Neuronal stem cell (in vitro differentiated cells): ENCODE measurements at places on chromosomes 1 and 21.

DNA sequence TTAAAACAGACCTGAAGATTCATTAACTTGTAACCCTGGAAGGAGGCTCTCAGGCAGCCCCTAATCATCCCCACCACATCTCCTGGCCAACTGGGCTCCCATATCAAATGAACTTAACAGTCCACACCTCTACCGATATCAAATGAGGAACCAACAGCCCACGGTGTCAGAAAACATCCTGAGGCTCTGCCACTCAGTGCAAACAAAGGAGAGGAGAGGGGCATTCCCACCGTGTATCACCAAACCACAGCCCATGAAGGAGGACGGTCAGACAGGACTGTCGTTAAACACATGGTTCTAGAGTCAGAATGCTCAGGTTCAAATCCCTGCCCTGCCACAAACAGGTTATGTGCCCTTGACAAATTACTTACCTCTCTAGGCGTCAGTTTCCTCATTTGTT is 52.5 kb downstream of the ERI3 start:
- H3K4me3 ChIP-seq = no peak overlapping the region
- H3K36me3 ChIP-seq = peaks cover 29% of the 10 kb centered on the region
- H3K27ac ChIP-seq = no peak overlapping the region
- H3K4me1 ChIP-seq = peaks cover 2% of the 10 kb centered on the region
- H3K27me3 ChIP-seq = no peaks in the 10 kb centered on the region

DNA sequence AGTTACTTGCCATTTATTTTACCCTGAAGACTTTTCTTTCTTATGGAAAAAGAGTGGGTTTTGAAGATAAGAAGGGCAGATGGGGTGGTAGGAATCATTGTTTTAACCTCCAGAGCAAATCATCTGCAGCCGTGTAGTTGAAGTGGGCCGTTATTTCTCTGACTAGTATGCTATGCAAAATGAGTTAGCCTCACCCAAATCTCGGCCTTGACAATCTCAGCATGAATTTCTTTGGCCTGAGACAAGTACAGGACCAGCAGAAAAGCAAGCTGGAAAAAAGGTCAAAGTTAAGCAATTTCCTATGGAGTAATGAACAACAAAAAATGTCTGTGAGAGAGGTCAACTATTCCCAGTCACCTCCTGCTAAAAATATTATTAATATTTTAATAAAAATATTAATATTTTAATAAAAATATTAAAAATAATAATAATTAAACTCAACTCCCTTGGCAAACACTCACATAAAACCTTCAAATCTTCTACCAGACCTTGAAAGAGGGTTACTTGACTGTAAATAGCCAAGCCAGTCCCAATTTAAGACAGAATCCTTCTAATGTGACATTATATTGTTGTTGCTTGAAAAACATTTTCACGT is 6.8 kb upstream of the TEKT2 start:
- H3K27me3 ChIP-seq = no peaks in the 10 kb centered on the region
- no peaks in the 10 kb centered on the region for H3K4me1 ChIP-seq
- H3K4me3 ChIP-seq = no peak overlapping the region
- no peak for DNase-seq
- no peaks in the 10 kb centered on the region for H3K36me3 ChIP-seq

- no peaks in the 10 kb centered on the region for H3K27me3 ChIP-seq
- H3K36me3 ChIP-seq = peaks cover 50% of the 10 kb centered on the region
- DNase-seq = no peak
- H3K4me1 ChIP-seq = no peaks in the 10 kb centered on the region
These were observed 21.7 kb upstream of the LSS start for GRCh38 chr21:46250146-46250725.

DNA sequence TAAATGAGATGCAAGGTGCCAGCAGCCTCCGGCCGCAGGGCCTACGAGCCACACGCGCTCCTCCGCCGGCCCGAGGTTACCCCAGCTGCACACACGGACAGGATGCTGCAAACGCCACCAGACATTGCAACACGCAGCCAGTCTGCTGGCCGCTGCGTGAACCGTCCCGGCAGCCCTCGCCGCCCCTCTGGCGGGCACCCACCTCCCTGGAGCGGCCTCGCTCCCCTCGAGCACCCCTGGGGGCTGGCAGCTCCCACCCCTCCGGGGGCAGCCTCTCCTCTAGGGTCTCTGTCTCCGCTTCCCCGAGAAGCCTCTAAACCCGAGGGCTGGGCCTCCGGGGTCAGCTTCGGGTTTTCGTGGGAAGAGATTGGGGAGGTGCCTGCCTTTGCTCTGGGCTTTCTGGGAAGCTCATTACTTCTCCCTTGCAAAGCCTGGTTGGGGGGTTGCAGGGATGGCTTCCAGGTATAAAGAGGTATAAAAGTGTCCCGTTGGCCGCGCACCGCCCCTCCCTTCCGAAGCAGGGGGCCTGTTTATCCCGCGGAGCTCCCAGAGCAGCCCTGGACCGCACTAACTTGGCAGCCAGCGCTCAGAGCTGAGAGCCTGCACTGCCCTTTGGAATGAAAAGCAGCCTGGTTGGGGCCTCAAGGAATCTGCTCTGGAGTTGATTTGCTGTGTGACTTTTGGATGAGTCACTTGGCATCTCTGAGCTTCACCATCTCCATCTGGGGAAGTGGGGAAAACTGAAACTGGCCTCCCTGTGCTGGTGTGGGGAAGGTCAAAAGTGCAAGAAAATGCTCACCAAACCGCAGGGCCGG is 21.8 kb downstream of the DHRS3 start:
- H3K27ac ChIP-seq = no peak overlapping the region
- peaks cover 18% of the 10 kb centered on the region for H3K27me3 ChIP-seq
- H3K4me3 ChIP-seq = peak overlapping the region; percentile 22
- no peaks in the 10 kb centered on the region for H3K36me3 ChIP-seq
- peaks cover 12% of the 10 kb centered on the region for H3K4me1 ChIP-seq

GRCh38 chr1:20308569-20308968 is 17.9 kb downstream of the VWA5B1 start:
- H3K27ac ChIP-seq = no peak overlapping the region
- H3K27me3 ChIP-seq = peaks cover 13% of the 10 kb centered on the region
- no peak overlapping the region for H3K4me3 ChIP-seq
- no peaks in the 10 kb centered on the region for H3K4me1 ChIP-seq

GRCh38 chr1:58862728-58863385 is 79.0 kb upstream of the JUN start:
- no peak for DNase-seq
- peaks cover 7% of the 10 kb centered on the region for H3K4me1 ChIP-seq
- H3K4me3 ChIP-seq = no peak overlapping the region
- H3K27ac ChIP-seq = no peak overlapping the region
- no peaks in the 10 kb centered on the region for H3K36me3 ChIP-seq
- no peaks in the 10 kb centered on the region for H3K27me3 ChIP-seq

DNA sequence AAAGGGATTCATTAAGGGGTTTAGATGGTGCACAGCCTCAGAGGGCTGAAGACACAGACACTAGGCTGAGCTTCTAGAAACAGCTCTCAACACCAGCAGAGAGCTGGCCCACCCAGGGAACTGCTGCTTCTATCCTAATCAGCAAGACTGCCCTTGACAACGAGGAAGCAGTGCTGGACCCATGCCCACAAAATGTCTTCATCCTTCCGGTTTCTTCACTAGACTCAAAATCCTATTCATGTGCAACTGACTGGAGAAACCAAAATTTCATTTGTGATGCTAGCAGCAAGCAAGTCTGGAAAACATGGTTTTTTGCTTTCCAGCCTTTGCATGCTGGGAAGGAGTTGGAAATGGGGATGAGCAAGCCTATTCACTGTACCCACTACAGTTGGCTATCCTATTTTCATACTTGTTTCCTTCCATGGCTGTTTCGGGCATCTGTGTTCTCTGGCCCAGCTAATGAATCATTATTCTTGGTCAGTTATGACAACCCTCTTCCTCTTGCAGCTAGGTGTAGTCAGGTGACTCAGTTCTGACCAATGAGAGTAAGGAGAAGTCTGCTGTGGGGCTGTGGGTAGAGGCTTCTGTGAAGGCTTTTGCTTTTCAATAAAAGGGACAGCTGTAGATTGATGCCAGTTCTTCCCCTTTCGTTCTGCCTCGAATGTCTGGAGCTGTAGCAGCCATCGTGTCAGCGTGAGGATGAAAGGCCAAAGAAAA is 14.6 kb upstream of the TMEM61 start:
- no peak for DNase-seq
- H3K27me3 ChIP-seq = no peaks in the 10 kb centered on the region
- no peaks in the 10 kb centered on the region for H3K36me3 ChIP-seq
- H3K4me1 ChIP-seq = no peaks in the 10 kb centered on the region
- H3K27ac ChIP-seq = no peak overlapping the region

- H3K27ac ChIP-seq = no peak overlapping the region
- H3K27me3 ChIP-seq = no peaks in the 10 kb centered on the region
- H3K4me1 ChIP-seq = no peaks in the 10 kb centered on the region
These were observed 16.7 kb downstream of the SNIP1 start for GRCh38 chr1:37537378-37537777.

DNA sequence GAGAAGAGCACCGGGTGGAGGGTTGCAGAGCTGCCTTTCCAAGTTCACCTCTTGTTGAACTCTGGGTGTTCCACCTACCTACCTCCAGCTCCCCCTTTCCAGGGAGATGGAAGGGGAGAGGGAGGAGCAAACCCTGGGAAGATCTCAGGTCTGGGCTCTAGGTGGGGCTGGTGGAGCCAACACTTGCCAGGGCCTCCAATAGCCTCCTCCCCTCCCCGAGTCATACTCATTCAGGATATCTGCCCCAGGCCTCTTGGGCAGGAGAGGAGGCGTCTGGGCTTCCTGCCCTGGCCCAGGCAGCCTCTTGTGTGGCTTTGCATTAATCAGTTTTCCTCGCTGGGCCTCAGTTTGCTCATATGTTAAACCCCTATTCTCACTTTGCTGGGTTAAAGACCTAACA is 13.4 kb downstream of the RAP1GAP start:
- no peak overlapping the region for H3K27ac ChIP-seq
- DNase-seq = no peak
- H3K36me3 ChIP-seq = no peaks in the 10 kb centered on the region
- H3K4me1 ChIP-seq = peaks cover 15% of the 10 kb centered on the region

- peaks cover 4% of the 10 kb centered on the region for H3K4me1 ChIP-seq
- no peak overlapping the region for H3K27ac ChIP-seq
- no peak for DNase-seq
- no peak overlapping the region for H3K4me3 ChIP-seq
- no peaks in the 10 kb centered on the region for H3K27me3 ChIP-seq
These were observed 31.5 kb downstream of the HMGB4 start for GRCh38 chr1:33895396-33895795.

- H3K36me3 ChIP-seq = peaks cover 2% of the 10 kb centered on the region
- DNase-seq = no peak
- H3K4me1 ChIP-seq = no peaks in the 10 kb centered on the region
- no peak overlapping the region for H3K27ac ChIP-seq
- no peak overlapping the region for H3K4me3 ChIP-seq
- no peaks in the 10 kb centered on the region for H3K27me3 ChIP-seq
These were observed 15.5 kb upstream of the AHCTF1 start for GRCh38 chr1:246947255-246947654.

DNA sequence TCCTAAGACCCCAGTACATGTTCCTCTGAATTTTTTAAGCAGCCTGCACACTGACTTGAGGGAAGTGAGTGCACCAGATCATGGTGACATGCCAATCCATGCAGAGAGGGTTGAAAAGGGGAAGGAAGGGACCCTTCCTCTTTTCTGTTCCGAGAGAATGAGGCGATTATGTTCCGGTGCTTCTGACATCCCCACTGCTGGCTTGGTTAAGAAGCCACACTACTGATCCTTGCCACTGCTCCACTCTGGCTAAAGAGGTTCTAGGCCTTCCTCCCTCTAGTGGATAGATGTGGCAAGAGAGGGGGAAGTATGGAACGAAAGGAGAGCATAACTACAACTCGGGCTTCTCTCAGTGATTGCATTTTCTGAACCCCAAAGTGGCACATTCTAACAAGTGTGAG is 1.8 kb upstream of the CYB5R1 start:
- H3K27ac ChIP-seq = no peak overlapping the region
- no peak overlapping the region for H3K4me3 ChIP-seq
- no peaks in the 10 kb centered on the region for H3K27me3 ChIP-seq
- peaks cover 7% of the 10 kb centered on the region for H3K4me1 ChIP-seq
- DNase-seq = peak; percentile 36
- H3K36me3 ChIP-seq = peaks cover 3% of the 10 kb centered on the region

GRCh38 chr1:119782631-119783325 is 14.1 kb upstream of the HMGCS2 start:
- no peaks in the 10 kb centered on the region for H3K36me3 ChIP-seq
- no peak overlapping the region for H3K27ac ChIP-seq
- H3K27me3 ChIP-seq = no peaks in the 10 kb centered on the region

DNA sequence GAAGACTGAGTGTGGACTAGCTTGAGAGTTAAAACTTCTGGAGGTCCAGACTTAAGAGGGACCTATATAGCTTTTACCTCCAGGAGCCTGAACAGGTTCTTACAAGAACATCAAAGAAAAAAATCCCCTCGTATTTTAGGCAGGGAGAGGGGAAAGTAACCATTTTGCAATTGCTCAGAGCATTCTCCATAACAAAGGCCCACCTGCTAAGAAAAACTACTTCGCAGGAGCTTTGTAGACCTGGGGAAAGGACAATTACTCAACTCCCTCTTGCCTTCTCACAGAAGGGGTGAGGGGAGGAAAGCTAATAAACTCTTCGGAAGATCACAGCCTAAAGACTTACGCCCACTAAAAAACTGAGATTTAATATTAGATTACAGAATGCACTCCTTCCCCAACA is 86.3 kb downstream of the RERE start:
- DNase-seq = no peak
- H3K4me1 ChIP-seq = peaks cover 2% of the 10 kb centered on the region
- H3K27ac ChIP-seq = no peak overlapping the region
- no peaks in the 10 kb centered on the region for H3K27me3 ChIP-seq
- no peak overlapping the region for H3K4me3 ChIP-seq

GRCh38 chr1:10507111-10507879 is 32.5 kb downstream of the PEX14 start:
- peaks cover 20% of the 10 kb centered on the region for H3K4me1 ChIP-seq
- no peak overlapping the region for H3K27ac ChIP-seq

DNA sequence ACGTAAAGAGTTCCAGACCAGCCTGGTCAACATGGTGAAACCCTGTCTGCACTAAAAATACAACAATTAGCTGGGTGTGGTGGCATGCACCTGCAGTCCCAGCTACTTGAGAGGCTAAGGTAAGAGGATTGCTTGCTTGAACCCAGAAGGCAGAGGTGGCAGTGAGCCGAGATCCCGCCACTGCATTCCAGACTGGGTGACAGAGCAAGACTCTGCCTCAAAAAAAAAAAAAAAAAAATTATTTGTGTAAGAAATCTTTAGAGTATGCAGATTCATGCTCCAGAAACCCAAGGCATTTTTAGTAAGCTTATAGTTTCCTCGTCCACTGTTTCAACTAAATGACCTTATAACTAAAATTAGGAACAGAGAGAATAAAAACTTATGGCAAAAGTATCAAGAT is 51.3 kb downstream of the ABL2 start:
- no peak for DNase-seq
- H3K4me1 ChIP-seq = no peaks in the 10 kb centered on the region
- H3K36me3 ChIP-seq = no peaks in the 10 kb centered on the region
- H3K27me3 ChIP-seq = no peaks in the 10 kb centered on the region
- no peak overlapping the region for H3K4me3 ChIP-seq

- no peak for DNase-seq
- no peaks in the 10 kb centered on the region for H3K4me1 ChIP-seq
These were observed 75.4 kb downstream of the DPT start for GRCh38 chr1:168653567-168653966.
